ENCODE measurements at places on chromosomes 6 and 20.

- no peak for DNase-seq
Observed at GRCh38 chr6:108579328-108579721, 18.6 kb downstream of the FOXO3 start.

DNA sequence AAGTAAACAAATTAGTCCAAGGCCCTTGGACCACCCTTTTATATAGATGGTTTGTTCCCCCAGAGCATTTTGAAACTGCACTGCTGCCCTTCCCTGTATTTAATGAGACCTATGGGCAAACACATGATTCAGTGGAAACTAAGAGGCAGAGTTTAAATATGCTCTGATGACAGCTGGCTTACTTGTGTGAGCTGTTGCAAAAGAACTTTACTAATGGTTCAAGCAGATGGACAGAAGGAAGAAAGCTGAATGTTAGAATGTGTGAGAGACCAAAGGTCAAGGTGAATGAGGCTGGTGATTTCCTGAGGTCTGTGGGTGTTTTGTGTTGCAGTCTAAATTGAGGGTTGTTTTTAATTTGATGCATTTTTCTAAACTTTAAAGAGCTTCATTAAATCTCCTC, 123.0 kb upstream of the CEP162 start:
- no peak for DNase-seq

- DNase-seq: no peak
Observed at GRCh38 chr6:107330168-107330567, 129.2 kb downstream of the PDSS2 start.

DNA sequence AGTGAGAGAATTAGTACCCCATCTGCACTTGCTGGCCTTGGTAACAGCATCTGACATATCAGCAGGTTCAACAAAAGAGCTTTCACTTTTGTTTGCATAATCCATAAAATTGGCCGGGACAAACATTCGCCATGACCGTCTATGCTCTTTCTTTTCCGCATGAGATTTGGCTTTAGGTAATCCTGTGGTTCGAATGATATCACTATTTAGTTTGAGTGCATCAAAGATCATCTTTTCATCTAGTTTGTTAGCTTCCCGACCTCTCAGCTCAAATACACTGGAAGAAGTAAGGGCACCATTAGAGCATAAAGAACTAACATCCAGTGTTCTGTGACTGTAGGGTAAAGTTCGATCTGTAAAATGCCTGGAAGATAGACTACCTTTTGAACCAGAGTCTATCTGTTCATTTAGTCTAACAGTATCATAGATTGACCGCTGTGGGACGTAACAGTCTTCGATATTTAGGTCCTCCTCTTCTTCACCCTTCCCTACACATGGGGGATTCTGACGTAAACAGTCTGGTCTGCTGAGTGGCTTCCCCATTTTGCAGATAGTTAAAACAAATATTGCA, 101.6 kb downstream of the DST start:
- no peak for DNase-seq

- DNase-seq: no peak
Observed at GRCh38 chr20:10527781-10528180, 92.7 kb downstream of the SLX4IP start.

DNA sequence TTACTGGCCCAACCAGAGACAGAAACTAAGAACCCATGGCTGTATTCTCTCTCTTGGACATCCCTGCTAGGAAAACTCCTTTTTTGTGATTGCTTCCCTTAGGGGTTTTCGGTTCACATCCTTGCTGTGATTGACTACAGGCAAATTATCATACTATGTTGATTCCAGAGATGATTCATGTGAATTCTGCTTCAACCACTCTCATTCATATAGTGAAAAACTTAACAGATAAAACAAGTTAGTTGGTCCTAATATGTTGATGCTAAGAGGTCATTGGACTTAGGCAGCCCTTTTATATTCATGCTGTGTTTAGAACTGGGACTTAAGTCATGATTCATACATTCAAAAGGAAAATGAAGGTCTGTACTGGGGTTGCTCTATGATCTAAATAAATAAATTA, 76.9 kb upstream of the CCN2 start:
- DNase-seq: no peak

DNA sequence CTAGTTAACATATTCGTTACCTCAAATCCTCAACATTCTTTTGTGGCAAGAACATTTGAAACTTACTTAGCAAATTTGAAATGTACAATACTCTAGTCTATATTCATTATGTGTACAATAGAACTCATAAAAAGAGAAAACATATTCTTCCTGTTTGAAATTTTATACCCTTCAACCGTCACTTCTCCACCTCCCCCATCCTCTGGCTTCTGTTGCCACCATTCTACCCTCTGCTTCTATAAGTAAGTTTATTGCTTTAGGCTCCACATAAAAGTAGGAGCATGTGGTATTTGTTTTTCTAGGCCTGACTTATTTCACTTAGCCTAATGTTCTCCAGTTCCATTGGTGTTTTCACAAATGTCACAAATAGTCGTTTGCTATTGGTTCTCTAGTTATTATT, 205.3 kb downstream of the TENT5A start:
- no peak for DNase-seq

GRCh38 chr20:19690462-19690861, 67.6 kb upstream of the RIN2 start:
- DNase-seq: no peak

DNA sequence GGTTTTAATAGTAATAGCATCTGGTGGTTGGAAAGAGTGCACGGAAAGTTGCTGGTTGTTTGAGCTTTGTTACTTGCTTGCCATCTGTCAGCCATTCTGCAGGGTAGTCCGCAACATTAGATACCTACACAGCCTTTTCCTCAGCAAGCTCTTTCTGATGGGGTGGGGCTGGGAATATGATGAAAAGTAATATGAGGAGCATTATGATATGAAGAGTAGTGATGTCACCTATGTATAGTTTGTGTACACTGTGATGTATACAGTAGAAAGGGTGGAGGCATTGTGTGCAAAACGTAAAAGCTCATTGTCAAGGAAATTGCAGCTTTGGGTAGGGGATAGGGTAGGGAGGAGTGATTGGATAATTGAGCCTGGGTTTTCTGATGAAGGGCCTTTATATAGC, 16.1 kb downstream of the SCAF8 start:
- DNase-seq: no peak

DNA sequence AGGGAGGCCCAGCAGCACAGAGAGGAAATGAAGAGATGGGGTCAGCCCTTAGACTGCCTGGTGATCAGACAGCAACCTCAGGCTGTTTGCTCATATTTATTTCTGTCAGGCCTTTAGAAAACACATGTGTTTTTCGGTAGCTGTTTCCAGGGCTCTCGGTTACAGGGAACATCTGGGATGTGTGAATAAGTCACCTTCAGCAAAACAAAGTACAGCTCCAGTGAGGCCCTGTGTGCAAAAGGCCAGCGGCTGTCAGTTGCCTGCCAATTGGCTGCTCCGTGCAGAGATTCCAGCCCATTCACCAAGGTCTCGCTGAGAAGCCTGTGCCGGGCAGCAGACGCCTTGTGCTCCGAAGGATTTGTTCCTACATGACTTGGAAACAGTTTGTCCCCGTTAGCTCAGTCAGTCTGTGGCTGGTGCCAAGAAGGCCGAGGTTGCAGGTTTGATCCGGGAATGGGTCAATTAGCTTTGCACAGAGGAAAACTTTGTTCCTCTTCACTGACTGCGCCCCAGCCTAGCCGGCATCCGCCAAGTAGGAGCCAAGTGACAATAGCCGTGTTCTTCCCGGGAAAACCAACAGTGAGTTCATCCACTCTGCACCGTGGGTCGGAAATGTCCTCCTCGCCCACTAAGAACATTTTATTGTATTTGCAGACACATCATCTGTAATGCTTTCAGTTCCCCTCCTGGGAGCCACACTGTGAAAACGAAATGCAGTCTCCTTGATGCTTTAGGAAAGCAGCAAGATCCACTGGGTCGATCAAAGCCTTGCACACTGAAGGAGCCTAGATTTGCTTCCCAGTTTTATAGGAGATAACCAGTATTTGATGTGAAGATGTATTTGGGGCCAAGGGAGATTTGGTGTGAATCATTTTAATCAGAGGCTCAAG, 315.4 kb upstream of the CDYL start:
- DNase-seq: no peak

DNA sequence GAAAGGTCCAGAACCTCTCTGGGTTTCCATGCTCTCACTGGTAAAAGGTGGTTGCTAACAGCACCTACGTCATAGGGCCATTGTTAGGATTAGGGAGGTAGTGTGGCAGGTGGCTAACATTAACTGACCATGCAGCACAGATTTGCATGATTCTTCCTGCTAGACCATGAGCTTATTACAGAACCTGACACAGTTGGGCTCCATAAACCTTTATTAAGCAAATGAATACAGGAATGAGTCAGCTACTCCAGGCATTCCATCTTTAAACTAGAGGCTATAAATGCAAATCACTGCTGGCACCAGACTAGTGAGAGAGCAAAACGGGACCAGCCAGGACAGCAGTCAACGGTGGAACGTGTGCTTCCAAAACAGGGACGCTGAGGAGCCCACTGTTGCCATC, 440.1 kb downstream of the PTPRT start:
- DNase-seq: no peak

DNA sequence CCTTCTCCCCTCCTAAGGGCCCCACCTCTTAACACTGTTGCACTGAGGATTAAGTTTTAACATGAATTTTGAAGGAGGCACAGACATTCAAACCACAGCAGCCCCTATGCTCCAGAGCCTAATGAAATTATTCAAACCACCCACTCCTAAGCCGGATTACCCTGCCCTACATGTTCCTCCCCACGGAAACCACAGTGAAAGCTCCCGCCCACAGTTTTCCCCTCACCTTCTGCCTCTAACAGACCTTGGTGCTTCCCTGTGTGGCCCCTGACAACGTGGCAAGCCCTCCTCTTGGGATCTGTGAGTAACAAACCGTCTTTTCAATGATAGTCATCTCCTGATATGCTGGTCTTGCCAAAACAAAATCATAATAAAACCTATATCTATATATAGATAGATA, 74.8 kb downstream of the RIN2 start:
- DNase-seq: no peak

GRCh38 chr20:16606468-16607070, 33.3 kb upstream of the KIF16B start:
- no peak for DNase-seq

GRCh38 chr20:31604567-31605030, 490 bp upstream of the ID1 start:
- DNase-seq: no peak

DNA sequence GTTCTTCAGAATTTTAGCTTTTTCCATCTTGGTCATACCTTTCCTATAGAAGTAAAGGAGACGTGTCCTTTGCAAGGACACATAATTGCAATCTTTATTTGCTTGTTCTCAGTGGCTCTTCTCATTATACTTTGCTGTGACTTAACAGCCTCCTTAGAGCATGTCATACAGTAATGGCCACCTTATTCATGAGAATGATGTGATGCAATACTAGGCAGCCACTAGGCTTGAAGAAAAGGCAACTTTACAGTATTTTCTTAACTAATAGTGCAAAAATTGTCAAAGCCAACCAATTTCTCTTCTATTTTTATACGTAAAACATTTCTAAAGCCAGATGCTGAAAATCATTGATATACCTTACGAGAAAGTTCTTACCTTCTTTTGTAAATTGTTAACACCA, 1296.8 kb upstream of the EYS start:
- no peak for DNase-seq

GRCh38 chr6:36292170-36292569, 22.3 kb downstream of the PNPLA1 start:
- DNase-seq: no peak

DNA sequence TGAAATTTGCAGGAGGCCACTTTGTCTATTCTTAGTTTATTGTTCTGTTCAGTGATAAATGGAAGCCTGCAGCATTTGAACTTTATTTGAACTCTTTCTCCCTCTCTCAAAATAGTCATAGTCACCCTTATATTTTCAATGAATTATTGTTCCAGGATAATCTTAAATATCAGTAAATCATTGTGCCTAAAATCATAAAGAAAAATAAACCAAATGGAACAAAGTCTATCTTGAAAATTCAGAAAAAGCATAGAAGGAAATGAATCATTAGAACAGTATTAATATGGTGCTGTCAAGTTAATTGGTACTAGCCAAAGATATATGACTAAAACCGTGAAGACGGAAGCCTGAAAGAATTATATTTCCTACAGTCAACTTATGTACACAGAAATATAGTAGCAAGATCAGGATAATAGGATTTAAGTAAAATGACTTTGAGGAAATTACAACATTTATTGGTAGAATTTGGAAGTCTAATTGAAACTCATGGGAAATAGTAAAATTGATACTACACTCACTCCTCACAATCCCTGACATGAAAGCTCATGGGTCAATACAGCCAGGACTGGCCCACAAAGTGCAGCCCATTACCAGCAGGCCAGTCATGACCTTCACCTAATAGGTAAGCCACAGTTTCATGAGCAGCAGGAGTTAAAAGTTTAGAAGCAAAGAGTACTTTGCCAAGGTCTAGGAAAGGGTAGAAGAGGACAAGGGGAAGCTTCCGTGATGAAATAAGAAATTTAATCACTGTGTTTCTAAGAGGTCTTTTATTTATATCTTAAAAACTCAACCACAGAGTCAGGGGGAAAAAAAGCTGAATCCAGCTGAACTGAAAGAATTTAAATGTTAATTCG, 119.9 kb upstream of the ENPP5 start:
- DNase-seq: no peak

DNA sequence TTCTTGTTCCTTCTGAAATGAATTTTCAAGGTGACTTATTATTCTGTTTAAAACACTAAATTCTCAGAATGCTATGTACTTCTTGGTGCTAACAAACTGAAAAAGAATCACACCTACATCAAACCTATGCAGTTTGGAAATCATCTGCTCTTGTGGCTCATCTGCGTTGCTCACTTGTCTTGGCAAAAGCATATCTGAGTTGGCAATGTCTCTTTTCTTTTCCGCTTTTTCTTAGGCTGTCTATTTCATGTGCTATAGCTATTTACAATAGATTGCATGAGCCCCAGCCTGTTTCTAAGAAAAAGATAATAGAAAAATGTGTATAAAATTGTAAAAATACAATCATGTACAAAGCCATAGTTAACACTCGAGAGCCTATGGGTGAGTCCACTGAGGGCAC, 348.9 kb upstream of the AGPAT4 start:
- no peak for DNase-seq

DNA sequence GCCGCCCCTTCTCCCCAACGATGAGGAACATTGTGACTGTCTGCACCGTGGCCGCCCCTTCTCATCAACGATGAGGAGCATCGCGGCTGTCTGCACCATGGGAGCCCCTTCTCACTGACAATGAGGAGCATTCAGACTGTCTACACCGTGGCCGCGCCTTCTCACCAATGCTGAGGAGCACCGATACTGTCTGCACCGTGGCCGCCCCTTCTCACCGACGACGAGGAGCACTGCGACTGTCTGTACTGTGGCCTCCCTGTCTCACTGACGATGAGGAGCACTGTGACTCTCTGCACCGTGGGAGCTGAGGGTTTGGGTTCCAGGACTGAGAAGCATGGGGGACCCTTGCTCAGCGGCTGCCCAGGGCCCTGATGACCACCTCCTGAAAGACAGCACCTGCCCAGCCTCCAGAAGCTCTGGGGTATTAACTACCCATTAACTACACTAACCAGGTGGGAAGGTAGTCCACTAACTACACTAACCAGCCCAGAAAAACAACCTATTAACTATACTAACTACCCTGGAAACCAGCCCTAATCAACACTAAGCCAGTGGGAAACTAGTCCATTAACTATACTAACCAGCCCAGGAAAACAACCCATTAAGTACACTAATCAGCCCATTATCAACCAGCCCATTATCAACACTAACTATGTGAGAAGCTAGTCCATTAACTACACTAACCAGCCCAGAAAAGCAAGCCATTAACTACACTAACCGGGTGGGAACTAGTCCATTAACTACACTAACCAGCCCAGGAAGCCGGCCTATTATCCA, 116.9 kb downstream of the TAF4 start:
- no peak for DNase-seq

GRCh38 chr6:9543649-9544048, 871.2 kb downstream of the TFAP2A start:
- DNase-seq: no peak

GRCh38 chr6:130846501-130846900, 19.3 kb downstream of the SMLR1 start:
- no peak for DNase-seq

Measured in stimulated activated CD4-positive, alpha-beta T cell treated with anti-CD3 and anti-CD28 coated beads, Interleukin-4, amount 100 ng/mL, for 4 hours (primary cell).